IMR-90 (cell line): ENCODE measurements at places on chromosomes 4 and X.

DNA sequence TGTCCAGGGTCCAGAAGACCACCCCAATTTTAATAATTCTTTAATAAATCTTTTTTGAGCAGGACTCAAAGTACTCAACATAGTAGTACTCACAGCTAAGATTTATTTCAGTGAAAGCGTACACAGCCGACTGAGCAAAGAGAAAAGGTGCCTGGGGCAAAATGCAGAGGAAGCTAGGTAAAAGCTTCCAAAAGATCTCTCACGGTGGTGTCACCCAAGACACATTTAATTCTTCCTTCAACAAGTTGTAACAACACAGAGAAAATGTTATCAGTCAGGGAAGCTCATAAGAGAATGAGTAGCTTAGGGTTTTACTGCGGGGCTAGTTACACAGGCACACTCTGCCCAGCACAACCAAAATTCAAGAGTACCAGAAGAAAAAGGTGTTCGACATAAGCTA is 201.1 kb downstream of the OPHN1 start:
- DNase-seq: no peak

DNA sequence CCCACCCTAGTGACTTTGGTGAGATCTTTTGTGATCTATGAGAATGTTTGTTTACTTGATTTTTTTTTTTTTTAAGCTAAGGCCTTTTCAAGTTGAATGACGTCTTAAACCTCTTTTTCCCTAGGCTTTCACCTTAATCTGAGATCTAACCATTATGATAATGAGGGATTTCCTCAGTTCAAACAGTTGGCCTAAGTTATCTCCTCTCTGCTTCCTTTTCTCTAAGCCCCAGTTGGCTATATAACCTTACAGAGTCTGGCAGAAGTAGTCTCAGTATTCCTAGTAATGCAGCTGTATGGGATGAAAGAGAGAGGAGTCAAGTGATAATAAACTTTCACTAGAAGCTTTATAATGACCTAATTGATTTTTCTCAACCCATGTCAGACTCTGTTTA is 99.0 kb downstream of the STIM2 start:
- DNase-seq: no peak

- DNase-seq: peak; percentile 94
Measured at GRCh38 chr4:123361195-123361861, 35.3 kb upstream of the SPRY1 start.

DNA sequence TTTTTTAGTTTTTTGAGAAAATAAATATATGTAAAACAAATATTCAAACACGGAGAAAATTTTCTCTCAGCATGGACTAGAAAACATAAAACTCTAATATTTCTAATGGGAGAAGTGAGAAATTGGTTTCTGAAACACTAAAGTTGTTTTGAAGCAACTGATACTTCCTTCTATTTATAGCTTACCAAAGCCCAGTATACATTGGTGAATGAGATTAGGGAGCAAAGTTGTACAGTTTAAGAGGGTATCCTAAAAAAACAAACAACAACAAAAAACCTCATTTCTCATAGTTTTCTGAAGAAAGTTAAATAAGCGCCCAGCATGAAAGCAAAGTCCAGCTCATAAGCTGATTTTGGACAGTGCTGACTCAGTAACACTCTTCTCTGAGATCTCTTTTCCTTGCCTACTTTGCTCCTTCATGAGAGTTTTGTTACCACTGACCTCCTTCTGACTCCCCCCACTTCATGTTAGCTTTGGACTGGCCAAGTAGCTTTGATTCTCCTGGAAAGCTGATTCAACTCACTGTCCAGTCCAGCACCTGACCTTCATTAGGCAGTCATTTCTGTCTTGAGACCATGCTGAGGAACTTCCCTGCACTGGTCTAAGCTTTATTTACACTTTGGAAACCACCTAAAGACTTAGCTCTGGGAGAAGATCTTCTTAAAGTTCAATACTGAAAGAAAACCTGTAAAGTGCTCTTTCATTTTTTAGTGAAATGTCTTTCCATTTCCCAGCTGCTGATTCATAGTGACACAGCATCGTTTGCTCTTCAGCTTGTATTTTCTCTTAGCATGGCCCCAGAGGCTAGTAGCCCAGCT is 21.8 kb upstream of the P2RY10 start:
- no peak for DNase-seq
